Heart left ventricle (tissue), 16 donors: ENCODE measurements at places on chromosomes 2 and 18. TPM values are rescaled to one million over a fixed set of nuclear protein-coding genes. Genes with fewer than 3 reads are reported as not detected.
A peak's percentile ranks its signal among the peaks of the same experiment; 100 is the strongest.

GRCh38 chr18:47512056-47512455 is 260.6 kb upstream of the SKOR2 start:
- no peak overlapping the region for H3K4me3 ChIP-seq
- H3K27me3 ChIP-seq, result no peaks in the 10 kb centered on the region
- no peaks in the 10 kb centered on the region for H3K4me1 ChIP-seq
- H3K36me3 ChIP-seq, result no peaks in the 10 kb centered on the region
- DNase-seq, result no peak

DNA sequence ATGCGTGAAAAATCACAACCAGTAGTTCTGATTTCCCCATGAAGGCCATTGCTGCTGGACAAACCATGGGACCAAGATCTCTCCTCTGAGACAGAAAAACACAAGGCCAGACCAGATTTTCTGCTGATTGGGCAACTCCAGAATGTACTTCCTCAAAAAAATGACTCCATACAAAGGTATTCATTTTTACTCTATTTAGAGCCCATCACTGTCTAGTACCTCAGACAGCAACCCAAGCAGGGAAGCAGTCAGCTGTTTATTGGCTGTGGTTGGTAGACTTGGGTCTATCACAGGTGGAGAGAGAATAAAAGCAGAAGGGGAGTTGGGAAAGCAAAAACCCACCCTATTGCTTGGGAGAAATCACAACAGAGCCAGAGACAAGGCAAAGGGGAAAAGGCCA is 219.9 kb downstream of the PIK3C3 start:
- H3K27ac ChIP-seq, result no peak overlapping the region
- DNase-seq, result no peak
- H3K4me3 ChIP-seq, result no peak overlapping the region
- H3K27me3 ChIP-seq, result no peaks in the 10 kb centered on the region

DNA sequence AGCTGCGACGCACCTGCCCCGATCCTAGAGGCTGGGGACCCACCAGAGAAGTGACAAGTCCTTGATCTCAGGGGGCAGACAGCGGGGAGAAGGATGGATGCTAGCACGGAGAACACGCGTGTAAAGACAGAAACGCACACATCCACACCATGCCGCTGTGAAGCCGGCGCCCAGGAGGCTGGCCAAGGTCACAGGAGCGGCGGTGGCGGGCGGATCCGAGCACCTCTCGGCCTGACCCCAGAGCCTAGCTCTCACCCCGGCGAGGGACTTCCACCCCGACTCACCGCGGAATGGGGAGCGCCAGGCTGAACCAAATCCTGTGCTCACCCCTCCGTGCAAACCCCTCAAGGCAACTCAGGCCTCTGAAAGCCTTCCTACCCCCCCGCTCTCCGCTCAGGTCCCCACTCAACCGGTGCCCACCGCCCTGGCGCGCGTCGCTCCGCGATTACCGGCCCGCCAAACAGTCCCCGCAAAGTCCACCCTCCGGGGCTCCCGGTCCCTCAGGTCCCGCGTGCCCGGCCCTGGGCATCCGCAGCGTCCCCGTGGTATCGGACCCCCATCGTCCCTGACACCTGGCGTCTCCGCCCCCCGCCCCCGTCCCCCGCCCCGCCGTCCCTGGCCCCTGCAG is 460 bp upstream of the LRRFIP1 start:
- no peak for DNase-seq
- no peaks in the 10 kb centered on the region for H3K36me3 ChIP-seq
- no peaks in the 10 kb centered on the region for H3K27me3 ChIP-seq
- peaks cover 64% of the 10 kb centered on the region for H3K4me1 ChIP-seq
- H3K27ac ChIP-seq, result peak overlapping the region; percentile 90

GRCh38 chr2:99701503-99701902 is 211.7 kb upstream of the REV1 start:
- H3K4me1 ChIP-seq, result peaks cover 34% of the 10 kb centered on the region
- DNase-seq, result no peak
- H3K4me3 ChIP-seq, result no peak overlapping the region

DNA sequence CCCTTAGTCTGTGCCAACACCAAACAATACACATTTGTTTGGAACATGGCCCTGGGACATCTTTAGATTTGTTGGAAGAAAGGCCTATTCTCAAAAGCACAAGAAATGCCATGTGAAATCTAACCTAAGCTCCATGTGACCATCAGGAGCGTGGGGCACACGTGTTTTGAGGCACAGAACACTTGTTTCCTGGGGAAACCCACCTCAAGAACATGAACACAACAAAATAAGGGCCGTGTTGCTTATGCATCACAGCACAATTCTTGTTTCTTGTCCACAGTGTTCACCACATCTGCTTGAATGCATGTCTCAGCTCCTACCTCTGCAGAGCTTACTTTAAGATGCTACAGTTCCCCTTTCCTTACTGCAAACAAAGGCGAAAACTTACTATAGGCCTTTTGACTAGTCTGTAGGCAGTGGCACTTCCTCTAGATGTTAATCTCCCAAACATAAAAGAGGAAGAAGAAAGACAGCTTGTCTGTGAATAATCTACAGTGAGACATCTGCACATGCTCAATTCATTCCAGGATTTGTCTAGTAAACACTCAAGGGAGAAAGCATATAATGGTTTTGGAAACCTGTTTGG is 165.0 kb downstream of the ANKRD44 start:
- no peak overlapping the region for H3K4me3 ChIP-seq
- no peaks in the 10 kb centered on the region for H3K4me1 ChIP-seq
- H3K27me3 ChIP-seq, result no peaks in the 10 kb centered on the region

DNA sequence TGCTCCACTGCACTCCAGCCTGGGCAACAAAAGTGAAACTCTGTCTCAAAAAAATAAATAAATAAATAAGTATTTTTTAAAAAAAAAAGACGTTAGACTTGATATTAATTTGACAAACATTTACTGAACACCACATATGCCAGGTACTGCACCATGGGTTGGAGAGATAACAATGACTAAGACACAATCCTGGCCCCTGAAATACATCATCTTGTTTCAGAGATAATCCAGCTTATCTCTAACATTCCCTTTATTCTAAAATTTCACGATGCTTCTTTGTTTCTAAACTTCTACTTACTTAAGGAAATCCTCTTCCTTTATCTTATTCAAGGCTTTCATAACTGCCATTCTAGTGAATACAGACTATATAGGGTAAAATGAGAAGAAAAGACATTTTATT is 55.0 kb upstream of the PEX13 start:
- H3K4me1 ChIP-seq, result no peaks in the 10 kb centered on the region
- DNase-seq, result no peak
- no peaks in the 10 kb centered on the region for H3K27me3 ChIP-seq
- H3K27ac ChIP-seq, result no peak overlapping the region
- H3K4me3 ChIP-seq, result no peak overlapping the region

DNA sequence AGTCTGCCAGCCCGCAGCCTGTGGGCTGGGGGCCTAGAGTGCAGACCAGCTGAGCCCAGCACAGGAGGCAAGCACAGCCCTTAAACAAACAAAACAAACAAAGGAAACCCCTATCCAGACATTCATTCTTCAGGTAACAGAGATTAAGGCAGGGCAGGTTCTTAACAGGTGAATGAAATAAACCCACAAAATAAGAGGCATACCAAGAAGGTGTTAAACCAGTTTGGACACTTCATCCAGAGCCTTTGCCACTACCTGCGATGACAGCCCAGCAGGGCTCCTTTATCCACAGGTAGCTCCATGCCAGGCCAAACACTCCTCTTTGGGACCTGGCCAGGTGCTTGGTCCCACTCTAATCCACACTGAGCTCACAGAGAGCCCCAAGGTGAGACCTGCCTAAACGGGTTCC is 209.7 kb upstream of the SIX2 start:
- no peaks in the 10 kb centered on the region for H3K4me1 ChIP-seq
- no peak overlapping the region for H3K4me3 ChIP-seq
- H3K36me3 ChIP-seq, result no peaks in the 10 kb centered on the region
- no peaks in the 10 kb centered on the region for H3K27me3 ChIP-seq
- H3K27ac ChIP-seq, result no peak overlapping the region

Gene TLK1
- 21.4 TPM for total RNA-seq

Gene ERICH2
- 0.93 TPM for total RNA-seq
